ENCODE measurements at places on chromosomes 2 and 18. TPM values are rescaled to one million over a fixed set of nuclear protein-coding genes. Genes with fewer than 3 reads are reported as not detected.
A peak's percentile ranks its signal among the peaks of the same experiment; 100 is the strongest.

Gene NEU4
- 0.88 TPM for polyA plus RNA-seq

Gene NGEF
- 7.9 TPM for polyA plus RNA-seq

Gene ASXL3
- polyA plus RNA-seq: 15.7 TPM

Gene INPP5D
- 12.7 TPM for polyA plus RNA-seq

Gene ABCG8
- polyA plus RNA-seq: not detected

Gene CD226
- polyA plus RNA-seq: 2.9 TPM

Gene B4GALT6
- polyA plus RNA-seq: 12.1 TPM

Gene OSBPL6
- polyA plus RNA-seq: 1.7 TPM

Gene HRH4
- polyA plus RNA-seq: 0.42 TPM

DNA sequence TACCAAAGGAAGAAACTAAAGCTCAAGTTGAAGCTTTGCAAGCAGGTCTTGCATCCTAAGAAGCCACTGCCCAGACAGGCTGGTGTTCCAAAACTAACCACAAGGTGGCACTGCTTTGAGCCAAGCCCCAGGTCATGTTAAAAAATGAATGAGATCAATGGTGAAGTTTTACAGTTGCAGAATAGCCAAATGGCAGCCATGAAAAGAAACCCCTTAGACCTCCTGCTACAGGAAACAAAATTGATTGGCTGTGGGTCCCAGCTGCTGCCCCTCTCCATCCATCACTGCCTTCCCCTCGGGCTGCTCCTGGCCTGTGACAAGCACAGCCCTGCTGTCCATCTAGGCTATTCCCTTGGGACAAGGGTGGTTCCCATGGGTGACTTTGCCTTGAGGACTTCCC lies 20.7 kb upstream of the MREG start:
- DNase-seq: peak; percentile 88

- DNase-seq: peak; percentile 10
These were observed 67.0 kb downstream of the DGKD start for GRCh38 chr2:233421091-233421816.

- no peak for DNase-seq
These were observed 122.9 kb downstream of the MTCL1 start for GRCh38 chr18:8828300-8828699.

GRCh38 chr2:3242747-3243369 lies 134.8 kb downstream of the EIPR1 start:
- no peak for DNase-seq

- DNase-seq: no peak
These were observed 639.1 kb upstream of the SETBP1 start for GRCh38 chr18:44041553-44041952.

- DNase-seq: peak; percentile 74
These were observed 1.2 kb downstream of the ALK start for GRCh38 chr2:29920130-29920577.

- no peak for DNase-seq
These were observed 40.2 kb downstream of the METTL21A start for GRCh38 chr2:207584952-207585351.

GRCh38 chr2:105654474-105655004 lies 90.2 kb upstream of the NCK2 start:
- DNase-seq: no peak

DNA sequence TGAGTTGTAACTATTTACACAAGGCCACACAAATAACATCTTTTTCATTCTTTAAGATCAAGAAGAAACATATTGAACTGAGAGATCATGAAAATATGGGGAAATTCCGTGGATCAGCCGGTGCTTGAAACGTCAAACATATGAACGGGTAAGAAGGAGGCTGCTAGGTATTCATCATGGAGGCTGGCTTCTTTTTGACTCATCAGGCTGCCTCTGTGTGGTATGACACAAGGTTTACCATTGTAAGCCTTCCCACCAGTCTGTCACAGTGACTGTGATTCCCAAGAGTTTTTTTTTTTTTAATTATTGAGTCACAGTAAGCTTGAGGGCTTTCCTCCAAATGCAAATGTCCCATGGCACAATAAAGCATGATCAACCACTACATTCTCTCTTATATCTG lies 506.9 kb downstream of the BCL11A start:
- DNase-seq: no peak

- peak; percentile 62 for DNase-seq
These were observed 433 bp downstream of the ZFP36L2 start for GRCh38 chr2:43225788-43226557.

DNA sequence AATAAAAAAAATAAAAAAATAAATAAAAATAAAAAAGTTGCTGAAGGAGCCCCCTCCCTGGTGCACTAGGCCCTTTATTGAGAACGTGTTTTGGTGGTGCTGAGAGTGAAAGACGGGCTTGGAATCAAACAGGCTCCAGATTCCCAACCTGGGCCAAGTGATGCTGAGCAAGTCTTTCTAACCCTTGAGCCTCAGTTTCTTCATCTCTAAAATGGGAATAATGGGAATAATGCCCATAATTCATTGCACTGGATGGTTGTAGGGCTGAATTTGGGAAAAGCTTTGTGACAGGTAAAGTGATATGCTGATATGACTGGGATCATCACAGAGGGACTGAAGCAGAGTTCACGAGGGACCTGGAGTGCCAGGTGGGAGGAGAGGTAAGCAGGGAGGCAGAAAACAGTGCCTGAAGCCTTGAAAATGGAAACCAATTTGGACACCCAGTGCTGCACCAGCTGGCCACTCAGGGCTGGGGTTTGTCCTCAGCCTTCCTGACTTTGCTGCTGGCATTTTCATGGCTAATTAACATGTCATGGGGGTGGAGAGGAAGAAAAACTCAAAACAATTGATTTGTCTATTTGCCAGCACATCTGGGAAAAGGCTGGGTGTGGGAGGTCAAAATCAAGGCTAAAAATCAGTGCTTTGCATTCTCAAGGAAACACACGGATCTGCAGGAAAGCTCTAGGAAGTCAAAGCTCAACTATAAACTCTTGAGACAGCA lies 241.3 kb downstream of the LOXHD1 start:
- no peak for DNase-seq

DNA sequence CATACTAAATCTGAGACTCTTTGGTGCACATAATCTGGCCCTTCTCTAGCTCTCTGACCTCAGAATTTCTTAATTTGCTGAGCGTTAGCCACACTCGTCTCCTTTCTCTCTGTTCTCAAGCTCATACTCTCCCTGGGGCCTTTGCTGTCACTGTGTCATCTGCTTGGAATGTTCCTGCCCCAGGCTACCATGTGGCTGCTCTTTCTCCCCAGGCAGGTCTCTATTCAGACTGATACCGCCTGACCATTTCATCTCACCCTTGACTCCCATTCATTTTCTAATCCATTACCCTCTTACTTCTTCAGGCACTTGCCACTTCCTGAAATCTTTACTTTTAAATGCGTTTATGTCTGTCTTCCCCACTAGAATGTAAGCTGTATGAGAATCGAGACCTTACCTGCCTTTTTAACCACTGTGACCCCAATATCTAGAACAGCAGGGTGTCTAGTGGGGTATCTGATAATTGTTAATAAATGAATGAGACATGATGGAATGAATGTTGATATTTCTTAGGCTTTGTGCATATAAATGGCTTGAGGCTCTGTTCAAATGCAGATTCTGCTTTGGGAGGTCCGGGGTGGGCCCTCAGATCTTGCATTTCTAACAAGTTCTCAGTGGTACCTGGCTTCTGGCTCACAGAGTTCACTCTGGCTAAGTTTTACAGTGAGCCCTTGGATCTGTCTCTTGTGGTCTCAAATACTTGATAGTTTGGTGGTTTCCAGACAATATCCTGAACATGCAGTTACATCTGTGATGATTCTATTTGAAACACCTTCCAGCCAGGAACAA lies 89.9 kb upstream of the EPC2 start:
- no peak for DNase-seq

- DNase-seq: no peak
These were observed 7.7 kb upstream of the SLC35F6 start for GRCh38 chr2:26756337-26756736.

Measured in testis (tissue), 5 donors.